ENCODE measurements at places on chromosomes 3 and 15.

DNA sequence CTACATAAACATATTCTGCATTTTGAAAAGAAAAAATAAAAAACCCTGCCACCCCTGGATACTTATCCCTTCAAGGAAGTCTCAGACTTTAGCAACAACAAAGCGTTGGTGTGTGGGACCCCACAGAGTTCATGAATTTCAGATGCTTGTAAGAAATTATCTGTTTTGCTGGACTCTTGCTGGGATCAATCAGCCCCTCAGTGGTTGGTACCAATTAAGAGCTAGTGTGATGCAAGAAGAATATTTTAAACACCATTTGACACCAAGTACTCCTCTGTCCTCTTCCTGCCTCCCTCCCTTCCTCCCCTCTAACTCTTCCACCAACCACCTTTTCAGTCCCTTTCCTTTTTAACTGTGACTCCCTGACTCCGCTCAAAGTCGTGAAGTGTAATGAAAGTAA, 51.5 kb downstream of the SST start:
- DNase-seq = no peak

DNA sequence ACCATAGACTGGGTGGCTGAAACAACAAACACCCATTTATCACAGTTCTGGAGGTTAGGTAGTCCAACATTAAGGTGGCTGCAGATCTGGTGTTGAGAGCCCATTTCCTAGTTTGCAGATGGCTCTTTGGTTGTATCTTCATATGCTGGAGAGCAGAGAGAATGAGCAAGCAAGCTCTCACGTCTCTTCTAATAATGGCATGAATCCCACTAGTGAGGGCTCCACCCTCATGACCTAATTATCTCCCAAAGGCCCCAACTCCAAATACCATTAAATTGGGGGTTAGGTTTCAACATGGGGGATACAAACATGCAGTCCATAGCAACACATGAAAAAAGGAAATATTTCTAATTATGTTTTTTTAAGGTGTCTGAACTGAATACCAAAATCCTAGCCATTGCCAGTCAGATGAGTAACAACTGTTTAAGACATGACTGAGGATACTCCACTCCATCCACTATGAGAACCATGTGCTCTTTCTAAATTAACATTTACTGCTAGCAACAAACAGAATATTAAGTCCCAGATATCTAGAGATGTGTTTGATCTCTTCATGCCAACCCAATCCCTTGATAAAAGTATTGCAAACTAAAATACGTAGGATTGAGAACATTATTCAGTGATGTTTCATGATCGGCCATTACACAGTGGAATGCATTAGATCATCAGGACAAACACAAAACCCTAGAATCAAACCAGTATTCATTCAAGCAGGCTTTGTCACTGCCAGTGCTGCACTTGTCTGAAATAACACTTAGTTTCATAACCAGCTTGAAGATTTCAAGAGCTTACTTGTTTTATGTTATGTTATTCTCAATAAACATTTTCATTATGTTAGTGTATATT, 340.3 kb downstream of the SLC9A9 start:
- DNase-seq = no peak

DNA sequence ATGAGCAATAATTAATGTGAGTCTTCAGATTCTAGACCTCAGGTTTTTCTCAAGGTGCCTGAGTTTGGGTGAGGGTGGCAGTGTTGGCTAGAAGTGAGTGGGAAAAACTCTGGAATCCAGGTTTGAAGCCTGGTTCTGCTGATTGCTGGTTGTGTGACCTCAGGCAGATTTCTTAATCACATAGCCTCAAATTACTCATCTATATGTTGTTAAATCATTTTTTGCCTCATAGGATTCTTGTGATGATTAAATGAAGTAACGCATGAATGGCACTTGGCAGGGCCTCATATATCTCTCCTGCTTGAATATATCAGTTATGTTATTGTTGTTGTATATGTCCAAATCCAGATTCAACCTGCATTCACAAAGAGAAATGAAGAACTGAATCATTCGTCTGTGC, 60.5 kb downstream of the NR2F2 start:
- DNase-seq = no peak

DNA sequence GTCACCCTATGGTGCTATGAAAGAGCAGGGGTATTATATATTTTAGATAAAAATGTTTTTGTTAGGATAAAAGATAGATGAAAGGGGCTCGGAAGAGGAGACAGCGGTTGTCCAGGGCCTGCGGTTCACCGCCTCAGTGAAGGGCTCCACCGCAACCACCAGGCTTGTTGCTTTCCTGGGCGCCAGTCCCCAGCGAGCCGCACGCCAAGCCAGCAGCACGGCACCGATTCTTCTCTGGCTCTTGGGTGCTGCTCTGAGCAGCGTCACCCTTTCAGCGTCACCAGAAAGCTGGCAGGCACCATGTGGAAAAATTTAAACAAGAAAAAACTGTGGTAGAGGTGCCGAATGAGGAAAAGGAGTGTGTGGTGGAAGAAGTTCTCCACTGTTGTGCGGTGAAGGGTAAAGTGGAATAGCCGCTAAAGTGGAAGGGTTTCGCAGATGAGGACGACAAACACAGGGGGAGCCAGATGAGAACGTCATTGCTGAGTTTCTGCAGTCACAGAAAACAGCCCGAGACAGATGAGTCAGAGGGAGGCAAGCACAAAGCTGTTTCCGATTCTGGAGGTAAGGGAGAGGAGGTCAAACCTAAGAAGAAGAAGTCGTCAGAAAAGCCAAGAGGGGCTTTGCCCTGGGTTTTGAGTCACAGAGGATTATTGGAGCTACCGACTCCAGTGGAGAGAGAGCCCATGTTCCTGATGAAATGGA, 569.2 kb downstream of the ZBBX start:
- DNase-seq = no peak

DNA sequence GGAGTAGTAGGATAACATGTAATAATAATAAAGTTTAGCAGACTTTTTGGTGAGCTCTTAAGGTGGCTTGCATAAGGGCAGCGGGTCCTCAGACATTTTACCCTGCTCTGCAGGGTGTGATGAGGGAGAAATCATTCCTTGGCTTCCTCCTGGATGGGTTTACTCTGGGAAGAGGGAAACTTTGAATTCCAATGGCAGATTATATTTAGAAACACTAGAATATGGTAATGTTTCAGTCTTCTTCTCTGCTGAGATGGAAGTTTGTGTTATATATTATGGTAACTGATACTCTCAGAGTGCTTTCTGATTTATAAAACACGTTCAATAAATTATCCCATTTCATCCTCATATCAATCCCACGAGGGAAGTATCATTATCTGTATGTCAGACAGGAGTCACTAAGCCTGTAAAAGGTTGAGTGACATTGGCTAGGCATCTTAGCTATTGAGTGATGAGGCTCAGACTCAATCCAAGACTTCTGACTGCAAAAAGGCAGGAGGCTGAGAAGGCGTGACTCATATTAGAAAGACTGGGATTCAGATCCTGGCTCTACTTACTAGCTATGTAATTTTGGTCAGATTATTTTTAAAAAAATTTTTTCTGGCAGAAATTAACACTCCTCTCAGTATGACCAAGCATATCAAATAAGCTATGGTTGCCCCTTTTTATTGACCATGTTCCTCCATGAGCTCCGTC, 19.3 kb downstream of the PDIA5 start:
- DNase-seq = no peak

GRCh38 chr15:69727121-69727924, 274.7 kb downstream of the RPLP1 start:
- no peak for DNase-seq

- no peak for DNase-seq
Measured at GRCh38 chr15:57662091-57662744, 44.3 kb upstream of the POLR2M start.

GRCh38 chr15:89383365-89384175, 48.9 kb upstream of the POLG start:
- DNase-seq = no peak

- DNase-seq = no peak
Measured at GRCh38 chr3:147159141-147159540, 247.2 kb downstream of the ZIC4 start.

DNA sequence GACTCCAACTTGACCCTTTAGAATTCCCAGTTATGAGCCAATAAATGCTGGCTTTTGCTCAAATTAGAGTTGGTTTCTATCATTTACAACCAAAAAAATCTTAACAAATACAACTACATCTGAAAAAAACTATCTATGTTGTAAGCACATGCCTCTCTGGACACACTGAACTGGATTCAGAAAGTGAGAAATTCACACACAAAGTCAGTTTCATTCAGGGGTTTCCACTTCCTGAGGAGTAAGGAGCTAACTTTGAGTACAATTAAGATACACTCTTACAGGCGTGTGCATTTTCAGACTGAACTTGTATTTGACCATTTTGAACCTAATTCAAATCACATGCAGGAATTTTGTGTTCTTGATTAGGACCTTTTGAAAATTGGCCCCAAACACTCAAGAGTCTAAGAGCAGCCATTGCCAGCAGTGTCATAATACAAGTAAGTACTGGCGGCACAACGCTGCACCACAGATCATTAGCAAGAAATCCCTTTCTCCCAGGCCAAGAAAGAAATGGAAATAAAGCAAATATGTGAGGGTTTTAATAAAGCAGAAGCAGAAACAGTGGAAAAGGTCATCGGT, 31.2 kb downstream of the LINS1 start:
- no peak for DNase-seq

- no peak for DNase-seq
Measured at GRCh38 chr15:82118040-82118439, 72.2 kb upstream of the MEX3B start.

DNA sequence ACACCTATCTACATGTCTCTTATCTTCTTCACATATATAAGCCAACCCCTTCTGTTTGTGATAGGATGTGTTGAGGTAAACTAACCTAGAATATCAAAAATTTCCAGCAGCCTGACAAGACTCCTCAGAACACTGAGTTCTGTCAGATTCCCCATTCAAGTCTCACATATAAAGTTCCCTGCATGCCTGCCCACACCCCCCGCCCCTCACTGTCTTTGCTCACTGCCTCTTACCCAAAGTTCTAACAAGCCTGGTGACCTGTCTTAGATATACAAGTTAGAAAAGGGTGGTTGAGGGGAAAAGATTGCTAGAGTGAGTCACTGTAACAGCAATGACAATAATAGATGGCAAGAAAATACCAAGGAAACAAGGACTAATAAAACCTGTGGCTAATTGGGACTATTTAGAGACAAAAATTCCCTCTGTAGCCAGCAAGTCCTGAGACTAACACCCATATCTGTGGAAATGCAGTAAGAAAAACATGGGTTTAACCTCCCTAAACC, 40.1 kb downstream of the FBXO22 start:
- DNase-seq = no peak

DNA sequence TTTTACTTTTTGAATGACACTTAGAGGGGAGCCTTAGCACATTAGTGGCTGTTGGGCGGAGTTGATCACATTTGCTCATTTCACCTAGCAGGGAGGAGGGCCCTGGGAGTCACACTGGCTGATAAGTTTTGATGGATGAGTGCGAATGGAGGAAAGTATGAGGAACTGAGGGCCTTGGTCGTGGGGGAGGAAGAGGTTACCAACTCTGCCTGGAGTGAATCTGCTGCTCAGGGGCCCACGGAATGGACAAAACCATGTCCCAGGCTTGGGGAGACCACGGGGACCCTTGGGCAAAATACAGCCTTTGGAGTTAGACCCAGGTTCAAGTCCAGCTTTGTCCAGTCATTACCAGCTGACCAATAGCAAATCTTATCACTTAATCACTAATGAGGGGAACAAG, 5.1 kb upstream of the FLNB start:
- DNase-seq = no peak

- DNase-seq = no peak
Measured at GRCh38 chr3:41581700-41582099, 380.2 kb downstream of the ULK4 start.

- no peak for DNase-seq
Measured at GRCh38 chr3:89923921-89924610, 816.6 kb downstream of the EPHA3 start.

DNA sequence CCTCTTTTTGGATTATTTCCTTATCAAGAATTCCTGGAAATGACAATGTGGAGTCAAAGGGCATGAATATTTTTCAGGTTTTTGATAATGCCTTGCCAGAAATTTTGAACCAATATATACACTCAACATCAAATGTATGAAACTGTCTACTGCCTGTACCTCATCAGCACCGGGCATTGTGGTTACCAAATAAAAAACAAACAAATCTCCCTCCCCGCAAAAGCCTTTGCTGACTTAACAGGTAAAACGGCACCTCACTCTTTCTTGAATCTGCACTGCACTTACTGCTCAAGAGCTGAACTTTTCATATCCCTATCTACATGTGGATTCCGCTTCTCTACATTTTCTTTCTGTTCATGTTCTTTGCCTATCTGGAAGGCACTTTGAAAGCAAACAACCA, 134.5 kb upstream of the PRICKLE2 start:
- no peak for DNase-seq

DNA sequence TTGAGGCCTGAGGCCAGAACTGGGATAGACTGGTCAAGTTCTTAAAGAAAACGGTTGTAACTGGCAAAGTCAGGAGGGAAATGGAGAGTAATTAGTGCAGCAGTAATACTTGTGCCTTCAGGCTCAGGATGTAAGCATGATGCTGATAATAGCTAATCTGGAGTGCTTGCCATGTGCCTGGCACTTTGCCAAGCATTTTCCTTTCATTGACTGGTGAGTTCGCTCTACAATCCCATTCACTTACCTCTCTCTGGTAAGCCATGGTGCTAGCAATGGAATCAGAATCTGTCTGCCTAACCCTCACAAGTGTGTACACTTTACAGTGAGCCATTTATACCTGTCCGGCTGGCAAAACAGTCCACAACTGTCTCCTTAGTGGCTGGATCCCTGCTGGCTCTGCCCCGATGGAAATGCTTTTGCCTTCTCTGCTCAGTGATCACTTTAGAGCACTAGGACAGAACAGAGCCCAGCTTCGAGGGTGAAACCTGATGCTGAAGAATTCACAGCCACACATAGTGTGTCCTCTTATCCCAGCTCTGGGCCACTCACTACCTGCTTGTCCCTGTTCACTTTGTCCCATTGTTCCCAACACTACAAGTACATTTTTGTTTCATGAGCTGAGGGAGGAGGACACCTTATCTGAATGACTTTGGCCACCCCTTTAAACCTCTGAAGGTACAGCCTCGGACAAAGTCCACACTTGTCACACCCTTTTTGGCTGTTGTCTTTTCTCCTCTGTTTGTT, 10.3 kb downstream of the CHP1 start:
- DNase-seq = no peak

DNA sequence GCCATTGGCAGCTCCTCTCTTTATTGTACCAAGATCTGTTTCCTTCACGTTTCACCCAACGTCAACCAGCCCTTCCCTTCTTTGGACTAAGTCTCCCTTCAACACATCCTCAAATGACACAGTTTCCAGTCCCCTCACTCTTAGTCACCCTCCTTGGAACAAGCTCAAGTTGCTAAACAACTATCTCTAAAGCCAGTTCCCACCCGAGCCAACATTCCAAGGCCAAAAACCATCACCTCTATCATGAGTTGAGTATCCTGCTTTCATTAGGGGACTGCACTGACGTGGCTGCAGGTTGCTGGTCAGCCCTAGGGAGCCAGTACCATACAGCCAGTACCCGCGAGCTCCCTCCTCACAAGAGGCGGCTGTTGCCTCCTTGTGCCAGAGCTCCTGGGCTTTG, 73.8 kb downstream of the LIPC start:
- DNase-seq = no peak
